ENCODE measurements at places on chromosomes 3 and 15.

GRCh38 chr15:56608140-56608778, 125.0 kb downstream of the ZNF280D start:
- no peak for DNase-seq

DNA sequence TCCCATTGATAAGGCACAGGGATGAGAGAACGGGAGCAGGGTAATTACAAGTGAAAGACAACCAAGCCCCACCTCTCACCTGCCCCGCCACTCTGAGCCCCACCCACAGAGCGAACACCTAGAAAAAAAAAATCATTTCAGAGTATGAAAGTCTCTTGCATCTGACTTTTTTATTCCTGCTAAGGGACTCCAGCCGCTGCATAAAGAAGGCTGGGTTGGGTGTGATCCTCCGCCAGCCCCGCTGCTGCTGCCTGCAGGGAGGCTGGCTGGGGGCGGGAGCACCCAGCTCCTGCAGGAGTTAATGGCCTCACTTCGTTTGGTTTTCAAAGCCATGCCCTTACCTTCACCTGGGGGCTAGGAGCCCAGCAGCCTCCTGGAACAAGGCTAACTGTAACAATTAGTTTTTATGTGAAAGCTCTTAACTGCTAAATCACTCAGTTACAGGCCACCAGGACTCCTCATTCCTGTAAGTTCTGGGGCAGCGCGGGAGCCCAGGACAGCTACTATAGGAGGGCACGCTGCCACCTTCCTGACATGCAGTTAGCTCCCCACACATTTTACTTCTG, 78.0 kb upstream of the SNRPA1 start:
- DNase-seq = no peak

- DNase-seq = no peak
Observed at GRCh38 chr3:149397528-149397927, 20.1 kb upstream of the TM4SF1 start.

GRCh38 chr15:57677204-57677603, 29.3 kb upstream of the POLR2M start:
- no peak for DNase-seq

- DNase-seq = no peak
Observed at GRCh38 chr3:105829871-105830622, 38.8 kb downstream of the CBLB start.

DNA sequence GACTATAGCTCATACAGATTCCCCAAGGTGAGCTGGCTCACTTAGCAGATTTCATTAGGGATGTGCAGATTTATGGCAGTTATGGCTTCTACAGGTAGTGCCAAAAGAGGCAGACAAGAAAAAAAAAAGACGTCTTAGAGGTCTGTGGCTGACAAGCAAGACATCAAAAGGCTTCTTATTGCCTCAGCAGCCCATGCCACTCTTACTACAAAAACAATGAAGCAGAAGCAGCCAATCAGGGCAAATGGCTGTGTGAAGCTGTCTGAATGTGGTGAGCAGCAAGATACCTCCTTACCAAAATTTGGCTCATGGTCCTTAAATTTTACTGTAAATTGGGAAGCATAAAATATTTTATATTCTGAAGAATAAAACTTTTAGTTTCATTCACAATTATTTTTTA, 557.5 kb upstream of the GOLIM4 start:
- no peak for DNase-seq

DNA sequence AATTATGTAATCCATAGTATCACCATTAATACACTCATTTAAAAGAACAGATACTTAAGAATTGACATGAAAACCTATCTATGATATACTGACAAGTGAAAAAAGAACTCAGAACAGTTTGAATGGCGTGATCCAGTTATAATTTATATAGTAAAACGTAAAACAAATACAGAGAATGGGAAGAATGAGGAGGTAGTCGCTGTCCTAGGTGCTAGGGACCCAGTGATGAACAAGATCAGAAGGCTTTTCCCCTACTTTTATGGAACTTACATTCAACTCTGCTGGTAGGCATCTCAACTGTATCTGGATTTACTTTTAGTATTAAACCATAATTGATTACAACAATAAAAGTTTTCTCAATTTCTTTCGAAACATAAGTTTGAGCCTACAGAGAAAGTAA, 31.8 kb downstream of the GSK3B start:
- no peak for DNase-seq

GRCh38 chr3:161347726-161348125, 23.6 kb downstream of the SPTSSB start:
- no peak for DNase-seq

DNA sequence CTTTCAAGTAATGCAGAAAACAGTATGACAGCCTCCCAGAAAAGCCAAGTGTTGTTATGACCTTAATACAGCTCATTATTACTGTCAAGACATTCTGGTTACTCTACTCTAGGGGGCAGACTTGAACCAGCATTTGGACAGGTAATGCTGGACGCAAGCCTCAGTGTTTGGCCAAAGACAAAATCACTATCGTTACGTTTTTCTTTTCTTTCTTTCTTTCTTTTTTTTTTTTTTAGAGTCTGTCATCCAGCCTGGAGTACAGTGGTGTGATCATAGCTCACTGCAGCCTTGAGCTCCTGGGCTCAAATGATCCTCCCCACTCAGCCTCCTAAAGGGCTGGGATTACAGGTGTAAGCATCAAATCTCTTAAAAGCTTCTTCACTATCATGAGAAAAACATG, 29.4 kb upstream of the TMEM45A start:
- DNase-seq = no peak

GRCh38 chr3:12501360-12502020, 17.2 kb downstream of the TSEN2 start:
- DNase-seq = no peak

DNA sequence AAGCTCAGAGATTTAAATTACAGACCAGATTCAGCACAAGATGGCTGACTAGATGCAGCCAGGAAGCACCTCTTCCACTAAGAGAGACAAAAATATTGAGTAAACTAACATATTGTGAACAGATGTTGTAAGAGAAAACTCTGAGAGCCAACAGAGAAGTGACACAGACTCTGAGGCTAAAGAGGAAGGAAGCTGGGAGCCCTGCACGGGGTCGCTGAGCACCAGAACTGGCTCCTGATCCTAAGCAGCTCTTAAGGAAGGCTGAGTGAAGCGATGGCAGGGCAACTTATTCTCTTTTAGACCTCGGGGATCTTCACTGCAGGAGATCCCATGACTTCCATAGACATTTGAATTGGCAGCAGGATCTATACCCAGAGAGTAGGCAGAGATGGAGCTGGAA, 578.0 kb upstream of the GRM7 start:
- no peak for DNase-seq

- no peak for DNase-seq
Observed at GRCh38 chr15:50064673-50065072, 54.4 kb downstream of the ATP8B4 start.

DNA sequence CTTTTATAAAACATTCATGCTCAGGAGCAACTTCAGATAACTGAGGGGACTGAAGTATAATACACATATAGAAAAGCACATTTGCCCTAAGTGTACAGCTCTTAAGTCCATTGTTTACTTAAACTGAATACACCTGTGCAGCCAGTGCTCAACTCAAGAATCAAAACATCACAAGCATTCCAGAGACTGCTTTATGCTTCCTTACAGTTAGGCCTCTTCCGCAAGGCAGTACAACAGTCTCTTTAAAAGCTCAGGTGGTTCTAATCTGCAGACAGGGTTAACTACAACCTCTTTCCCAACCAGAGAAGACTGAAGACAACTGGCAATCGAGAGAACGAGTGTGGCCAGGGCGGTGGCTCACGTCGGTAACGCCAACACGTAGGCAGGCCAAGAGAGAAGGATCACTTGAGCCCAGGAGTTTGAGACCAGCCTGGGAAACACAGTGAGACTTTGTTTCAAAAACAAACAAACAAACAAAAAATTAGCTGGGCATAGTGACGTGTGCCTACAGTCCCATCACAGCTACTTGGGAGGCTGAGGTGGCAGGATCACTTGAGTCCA, 16.9 kb downstream of the MCCC1 start:
- no peak for DNase-seq

GRCh38 chr3:144034715-144035290, 63.2 kb downstream of the DIPK2A start:
- DNase-seq = no peak

GRCh38 chr3:75863130-75863529, 77.8 kb upstream of the ZNF717 start:
- DNase-seq = no peak

DNA sequence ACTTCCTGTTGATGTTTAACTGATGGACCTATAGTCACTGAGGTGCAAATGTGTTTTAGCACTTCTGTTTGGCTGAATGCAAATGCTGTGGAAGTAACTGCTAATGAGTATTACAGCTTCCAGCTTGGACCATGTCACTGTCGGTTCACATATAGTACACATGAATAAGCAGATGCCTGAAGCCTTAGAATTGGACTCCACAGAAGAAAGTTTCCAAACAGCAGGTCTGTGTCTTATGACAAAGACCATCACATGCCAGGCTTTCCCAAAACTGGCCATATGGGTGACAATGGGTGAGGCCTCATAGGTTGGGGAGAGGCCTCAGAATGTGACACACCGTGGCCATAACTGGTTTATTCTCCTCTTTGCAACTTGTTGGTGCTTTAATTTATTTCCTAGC, 241.8 kb downstream of the WNT5A start:
- no peak for DNase-seq

DNA sequence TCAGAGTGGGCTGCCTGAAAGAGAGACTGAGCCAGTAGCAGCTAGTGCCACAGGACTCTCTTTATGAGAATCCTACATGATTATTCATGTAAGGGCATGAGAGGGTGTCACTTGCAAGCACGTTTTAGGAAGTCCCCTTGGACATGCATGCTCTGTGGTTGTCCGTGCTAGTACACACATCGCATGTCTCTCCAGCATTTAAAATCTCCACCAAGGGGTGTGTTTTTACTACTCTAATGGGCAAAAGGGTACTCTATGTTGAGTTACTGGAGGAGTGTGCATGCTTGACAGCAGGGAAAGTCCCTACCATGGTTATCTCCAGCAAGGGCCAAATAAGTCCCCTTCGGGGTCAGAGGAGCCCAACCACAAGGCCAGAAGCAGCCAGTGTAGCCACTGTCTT, 70.7 kb downstream of the DCLK3 start:
- DNase-seq = no peak

DNA sequence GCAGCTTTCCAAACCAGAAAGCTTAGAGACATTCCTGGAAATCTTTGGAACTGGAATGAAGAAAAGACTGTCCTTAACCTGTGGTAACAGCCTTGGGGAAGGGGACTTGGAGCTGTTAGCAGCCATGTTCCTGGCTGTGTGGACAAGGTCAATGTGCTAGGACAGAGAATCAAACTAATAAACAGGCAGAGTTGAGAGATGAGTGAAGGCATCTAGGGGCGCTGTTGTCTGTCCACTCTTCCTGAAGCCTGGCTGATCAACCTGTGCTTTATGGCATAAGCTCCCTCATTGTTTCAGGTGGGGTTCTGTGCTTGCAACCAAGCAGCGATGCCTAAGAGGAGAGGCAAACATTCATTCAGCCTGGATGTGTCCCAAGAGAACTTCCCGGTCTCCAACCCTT, 19.3 kb downstream of the ZNF860 start:
- no peak for DNase-seq

- DNase-seq = no peak
Observed at GRCh38 chr3:43014241-43014640, 35.1 kb downstream of the GASK1A start.

GRCh38 chr3:58607816-58608215, 30.6 kb upstream of the FAM107A start:
- no peak for DNase-seq

GRCh38 chr3:89217148-89217685, 109.8 kb downstream of the EPHA3 start:
- no peak for DNase-seq

GRCh38 chr15:60073466-60073840, 69.3 kb downstream of the FOXB1 start:
- no peak for DNase-seq

DNA sequence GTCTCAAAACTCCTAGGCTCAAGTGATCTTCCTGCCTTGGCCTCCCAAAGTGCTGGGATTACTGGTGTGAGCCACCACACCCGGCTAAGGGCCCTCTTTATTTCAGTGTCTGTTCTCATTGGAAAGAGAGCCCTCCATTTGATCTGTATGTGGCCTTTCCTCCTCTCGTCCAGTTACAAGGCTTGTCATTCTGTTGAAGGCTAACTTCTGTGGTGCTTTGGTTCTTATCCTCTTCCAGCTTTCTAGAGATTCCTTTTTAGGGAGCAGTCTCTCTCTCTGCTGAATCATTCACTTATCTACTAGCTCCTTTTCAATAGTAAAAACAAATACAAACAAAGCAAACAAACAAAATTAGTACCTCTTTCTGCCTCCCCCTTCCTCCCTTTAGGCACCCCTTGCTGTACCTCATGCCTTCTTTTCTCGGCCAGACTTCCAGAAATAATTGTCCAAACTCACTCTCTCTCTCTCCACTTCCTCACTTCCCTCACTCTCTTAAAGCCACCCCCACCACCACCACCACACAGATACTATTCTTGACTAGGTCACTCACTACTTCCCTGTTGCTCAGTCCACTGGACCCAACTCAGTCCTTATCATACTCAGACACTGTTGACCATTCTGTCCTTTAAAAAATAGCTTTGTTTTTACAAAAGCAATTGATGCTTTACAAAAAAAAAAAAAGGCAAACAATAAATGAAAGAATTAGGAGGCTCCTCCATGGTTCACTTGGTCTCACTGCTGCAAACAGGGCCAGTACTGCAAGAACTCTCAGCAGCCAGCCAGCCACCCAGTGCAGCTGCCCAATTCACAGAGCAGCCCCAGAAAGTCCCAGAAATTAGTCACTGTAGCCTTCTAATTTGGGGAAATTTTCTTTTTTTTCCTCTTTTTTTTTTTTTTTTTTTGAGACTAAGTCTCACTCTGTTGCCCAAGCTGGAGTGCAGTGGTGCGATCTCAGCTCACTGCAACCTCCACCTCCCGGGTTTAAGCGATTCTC, 31.7 kb upstream of the RAB11A start:
- no peak for DNase-seq
